HCEC 1CT (cell line): ENCODE measurements at places on chromosomes 13 and 19.

DNA sequence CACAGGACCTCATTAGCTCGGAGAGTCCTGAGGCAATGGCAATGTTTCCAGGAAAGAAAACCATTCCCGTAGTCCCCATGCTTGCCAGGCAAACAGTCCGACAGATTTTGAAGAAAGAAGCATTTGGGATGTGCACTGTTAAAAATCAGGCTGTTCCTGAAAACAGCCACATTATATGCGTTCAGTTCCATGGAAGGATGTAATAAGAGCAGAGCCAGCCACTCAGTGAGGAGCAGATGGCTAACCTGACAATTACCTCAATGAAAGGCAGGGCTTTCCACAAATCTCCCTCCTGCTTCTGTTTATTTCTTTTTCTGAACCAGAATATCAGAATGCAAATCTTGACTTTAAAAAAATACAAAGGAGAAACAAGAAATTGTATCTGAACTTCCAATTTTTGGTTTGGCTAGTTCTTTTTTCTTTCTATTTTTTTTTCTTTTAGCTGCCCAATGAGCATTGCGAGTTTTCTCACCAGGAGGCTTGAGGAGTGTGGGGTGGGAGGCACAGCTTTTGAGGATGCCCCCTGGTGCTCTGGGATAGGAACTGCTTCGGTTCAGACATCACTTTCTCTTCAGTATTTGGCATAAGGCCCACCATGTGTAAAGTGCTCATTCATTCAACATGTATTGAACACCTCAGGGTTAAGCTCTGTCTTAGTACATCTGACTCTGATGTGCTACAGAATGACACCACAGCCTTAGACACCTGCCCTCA, 124.2 kb downstream of the TBC1D4 start:
- DNase-seq, result peak; percentile 84

DNA sequence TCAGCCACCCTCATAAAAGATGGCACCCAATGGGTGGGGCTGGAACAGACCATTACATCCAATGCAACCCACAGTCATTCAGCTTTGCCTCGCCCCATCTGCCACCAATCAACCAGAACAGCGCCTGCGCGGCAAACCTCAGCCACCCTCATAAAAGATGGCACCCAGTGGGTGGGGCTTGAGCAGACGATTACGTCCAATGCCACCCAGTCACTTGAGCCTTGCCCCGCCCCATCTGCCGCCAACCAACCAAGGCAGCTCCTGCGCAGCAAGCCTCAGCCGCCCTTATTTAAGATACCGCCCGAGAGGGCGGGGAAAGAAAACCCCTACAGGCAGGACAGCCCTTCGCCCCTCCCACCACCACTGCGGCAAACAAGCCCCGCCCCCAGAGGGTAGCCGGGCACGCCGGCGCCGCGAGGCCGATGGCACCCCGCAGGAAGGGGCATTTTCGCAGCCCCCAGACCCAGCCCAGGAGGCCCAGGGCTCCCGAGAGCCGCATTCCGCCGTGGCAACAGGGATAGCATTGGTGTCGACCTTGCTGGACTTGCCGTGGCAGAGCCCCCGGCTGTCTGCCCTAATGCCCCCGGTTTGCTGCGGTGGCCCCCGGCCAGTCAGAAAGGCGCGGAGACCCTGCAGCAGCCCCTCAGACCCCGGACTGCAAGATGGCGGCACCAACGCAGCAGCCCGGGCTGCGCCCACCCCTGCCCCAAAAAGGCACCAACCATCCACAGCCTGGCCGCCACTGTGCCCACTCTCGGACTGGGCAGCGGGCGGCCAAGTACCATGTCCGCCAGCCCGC, 675 bp downstream of the PEG3 start:
- DNase-seq, result no peak

DNA sequence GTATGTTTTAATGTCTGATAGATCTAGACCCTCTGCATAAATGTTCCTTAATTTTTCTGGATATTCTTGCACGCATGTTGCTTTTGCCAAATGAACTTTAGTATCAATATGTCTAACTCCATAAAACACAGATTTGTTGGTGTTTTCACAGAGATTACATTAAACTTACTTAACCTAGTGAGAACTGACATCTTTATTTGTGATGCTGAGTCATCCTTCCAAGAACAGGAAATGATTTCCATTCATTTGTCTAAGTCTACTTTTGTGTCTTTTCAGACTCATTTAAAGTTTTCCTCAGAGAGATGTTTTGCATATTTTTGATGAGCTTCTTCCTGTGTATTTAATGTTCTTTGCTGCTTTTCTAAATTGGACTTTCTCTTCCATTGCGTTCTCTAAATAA, 184.0 kb downstream of the SLC7A1 start:
- DNase-seq, result no peak

- DNase-seq, result no peak
Measured at GRCh38 chr19:2140138-2140569, 11.2 kb downstream of the AP3D1 start.

DNA sequence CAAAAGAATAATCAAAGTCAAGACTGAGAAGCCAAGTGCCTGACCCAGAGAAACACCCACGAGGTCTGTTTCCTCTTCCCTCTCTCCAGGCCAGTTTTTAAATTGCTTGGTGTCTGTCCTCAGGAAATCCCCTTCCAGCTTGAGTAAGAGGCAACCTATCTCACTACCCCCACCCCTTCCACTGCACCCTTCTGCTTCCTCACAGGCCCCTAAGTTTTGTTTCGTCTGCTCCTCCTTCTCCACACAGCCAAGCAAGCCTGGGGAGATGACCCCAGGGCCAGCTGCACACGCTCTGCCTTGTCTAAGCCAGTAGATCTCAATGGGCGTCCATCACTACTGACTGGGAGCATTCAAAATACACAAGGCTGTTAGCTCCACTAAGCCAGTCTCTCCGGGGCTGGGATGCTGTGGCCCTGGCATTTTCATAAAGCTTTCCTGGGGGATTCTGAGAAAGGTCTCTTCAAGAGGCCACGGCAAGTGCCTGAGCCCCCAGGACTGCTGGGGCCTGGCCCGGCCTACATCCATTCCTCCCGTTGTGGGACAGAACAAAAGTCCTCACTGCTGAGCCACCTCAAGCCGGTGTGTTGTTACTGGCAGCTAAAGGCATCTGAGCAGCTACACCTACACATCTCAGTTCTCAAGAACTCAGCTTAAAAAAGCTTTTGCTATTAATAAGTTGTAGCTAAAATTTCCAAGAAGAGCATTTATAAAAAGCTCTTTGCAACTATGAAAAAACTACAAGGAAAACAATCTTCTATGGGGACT, 14.9 kb upstream of the IL4I1 start:
- DNase-seq, result no peak

DNA sequence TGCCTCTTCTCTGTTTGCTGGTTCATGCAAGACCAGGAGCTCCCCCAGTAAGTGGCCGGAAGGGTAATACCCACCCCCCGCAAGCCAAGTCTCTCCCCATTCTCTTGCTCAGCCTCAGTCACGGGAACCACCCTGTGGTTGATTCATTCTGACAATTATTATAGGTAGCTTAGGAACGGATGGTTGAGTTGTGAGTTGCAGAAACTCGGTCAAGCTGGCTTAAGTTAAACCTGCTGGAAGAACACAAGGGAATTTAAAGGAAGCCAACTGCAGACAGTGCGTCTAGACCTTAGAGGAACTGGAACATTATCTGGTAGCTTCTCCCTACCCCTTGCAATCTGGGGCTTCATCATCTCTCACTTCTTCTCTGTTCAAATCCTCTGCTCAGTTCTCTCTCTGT, 8.9 kb downstream of the FPR1 start:
- DNase-seq, result no peak

- no peak for DNase-seq
Measured at GRCh38 chr19:30742406-30742938, 370.3 kb downstream of the ZNF536 start.

GRCh38 chr13:48334534-48335127, 31.1 kb downstream of the RB1 start:
- peak; percentile 52 for DNase-seq

- DNase-seq, result no peak
Measured at GRCh38 chr19:17946965-17947784, 14.4 kb downstream of the CCDC124 start.

- no peak for DNase-seq
Measured at GRCh38 chr13:32589471-32589870, 3.2 kb downstream of the PDS5B start.
